ENCODE measurements at places on chromosomes 6 and 20.

DNA sequence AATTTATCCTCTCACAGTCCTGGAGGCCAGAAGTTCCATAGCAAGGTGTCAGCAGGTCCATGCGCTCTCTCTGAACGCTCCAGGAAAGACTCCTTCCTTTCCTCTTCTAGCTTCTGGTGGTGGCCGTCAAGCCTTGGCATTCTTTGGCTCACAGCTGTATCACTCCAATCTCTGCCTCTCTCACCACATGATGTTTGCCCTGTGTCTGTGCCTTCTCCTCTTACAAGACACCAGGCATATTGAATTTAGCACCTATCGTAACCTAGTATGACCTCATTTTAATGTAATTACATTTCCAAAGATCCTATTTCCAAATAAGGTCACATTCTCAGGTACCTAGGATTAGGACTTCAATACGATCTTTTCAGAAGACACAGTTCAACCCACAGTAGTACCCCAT, 428.5 kb downstream of the CD83 start:
- DNase-seq: no peak

DNA sequence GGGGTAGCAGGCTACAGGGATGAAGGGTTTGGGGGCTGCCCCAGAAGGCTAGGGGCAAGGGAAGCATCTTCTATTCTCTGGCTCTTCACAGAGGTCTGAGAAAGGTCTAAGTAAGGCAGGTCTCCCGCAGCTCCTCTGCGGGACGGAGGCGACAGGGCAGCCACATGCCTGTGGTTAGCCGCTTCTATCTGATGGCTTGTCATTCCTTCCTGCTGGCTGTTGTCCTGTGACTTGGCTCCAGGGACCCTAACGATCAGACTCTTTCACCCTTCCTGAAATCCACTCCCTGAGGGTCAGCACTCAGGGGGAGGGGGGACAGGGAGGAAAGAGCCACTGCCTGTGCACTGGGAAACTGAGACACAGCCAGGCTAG, 673 bp downstream of the CST7 start:
- no peak for DNase-seq

GRCh38 chr6:50905297-50905696, 86.6 kb downstream of the TFAP2B start:
- no peak for DNase-seq

DNA sequence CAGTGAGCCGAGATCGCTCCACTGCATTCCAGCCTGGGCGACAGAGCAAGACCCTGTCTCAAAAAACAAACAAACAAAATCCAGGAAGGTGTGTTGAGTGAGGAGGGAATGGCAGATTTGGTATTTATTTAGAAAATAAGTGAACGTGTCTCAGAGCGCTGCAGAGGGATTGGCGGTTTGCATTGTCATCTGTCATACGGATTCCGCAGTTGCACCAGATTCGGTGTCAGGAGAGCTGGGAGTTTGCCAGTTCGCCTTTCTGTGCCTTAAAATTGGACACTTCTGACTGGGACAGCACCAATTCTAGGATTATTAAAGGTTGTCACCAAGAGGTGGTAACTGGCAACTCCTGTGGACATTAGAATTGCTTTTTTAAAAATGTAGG, 912 bp downstream of the SNRNP48 start:
- DNase-seq: no peak

- no peak for DNase-seq
Observed at GRCh38 chr6:6604566-6604965, 16.0 kb downstream of the LY86 start.

DNA sequence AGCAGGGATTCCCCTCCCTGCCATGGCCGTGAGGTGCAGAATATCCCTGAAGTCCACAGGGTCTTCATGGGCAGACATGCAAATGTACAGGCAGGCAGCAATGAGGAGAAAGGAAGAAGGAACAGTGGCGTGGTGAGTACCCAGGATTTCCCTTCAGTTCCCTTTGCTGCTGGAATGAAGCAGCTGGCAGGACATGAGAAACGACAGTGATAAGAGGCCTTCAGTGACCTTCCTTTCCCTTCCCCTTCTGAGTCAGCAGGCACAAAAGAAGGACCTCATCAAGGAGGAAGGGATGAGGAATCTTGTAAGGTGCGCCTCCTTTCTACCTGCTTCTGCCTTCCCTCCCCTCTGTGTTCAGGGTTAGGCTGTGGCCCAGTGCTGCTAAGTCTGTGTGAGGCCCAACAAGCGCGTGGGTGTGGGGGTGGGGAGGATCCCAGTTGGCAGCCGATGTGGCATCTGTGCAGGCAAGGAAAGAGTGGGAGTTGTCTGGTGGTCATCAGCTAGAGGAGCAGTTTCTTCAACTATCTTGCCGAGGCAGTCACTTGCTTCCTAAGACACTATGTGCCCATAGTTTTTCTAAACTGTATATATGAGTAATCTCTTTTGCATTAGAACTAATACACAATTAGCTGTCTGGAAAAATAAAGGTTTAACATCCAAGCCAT, 29.5 kb upstream of the FBXO9 start:
- DNase-seq: no peak

- DNase-seq: no peak
Observed at GRCh38 chr20:51856432-51856831, 54.1 kb upstream of the SALL4 start.

DNA sequence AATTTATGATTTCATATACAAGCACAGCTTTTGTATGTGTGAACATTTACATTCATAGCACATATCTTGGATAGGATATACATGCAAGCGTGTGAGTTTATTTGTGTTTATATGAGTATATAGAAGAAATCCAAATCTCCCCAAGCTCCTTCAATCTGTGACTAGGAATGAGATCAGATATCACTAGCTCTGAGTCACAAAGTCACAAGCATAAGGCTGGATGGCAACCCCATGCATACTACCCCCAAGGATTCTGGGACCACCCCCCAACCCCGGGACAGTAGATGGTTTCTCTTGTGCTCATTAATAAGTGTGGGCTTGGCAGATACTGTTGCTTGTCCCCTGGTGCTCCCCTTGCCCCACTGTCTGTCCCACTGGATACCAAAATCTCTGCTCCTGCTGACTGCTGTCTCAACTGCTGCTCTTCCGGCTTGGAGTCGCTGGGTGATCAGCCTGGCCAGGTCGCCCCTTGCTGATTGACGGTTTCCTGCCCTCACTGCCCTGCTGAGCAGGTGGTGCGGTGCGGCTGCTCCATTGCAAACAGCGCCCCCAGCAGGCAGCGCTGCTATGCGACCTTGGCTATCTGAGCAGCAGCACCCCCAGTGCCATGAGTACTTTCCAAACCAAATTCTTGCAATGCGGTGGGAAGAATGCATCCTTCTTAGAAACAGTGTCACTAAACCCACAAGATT, 279.4 kb downstream of the CD83 start:
- peak; percentile 59 for DNase-seq

- no peak for DNase-seq
Observed at GRCh38 chr6:114344246-114344970, 1.6 kb upstream of the HS3ST5 start.

GRCh38 chr6:106731144-106731842, 101.9 kb downstream of the QRSL1 start:
- DNase-seq: no peak

- peak; percentile 40 for DNase-seq
Observed at GRCh38 chr6:127496471-127496870, 22.7 kb downstream of the MTCL3 start.

GRCh38 chr6:157937916-157938315, 43.7 kb upstream of the SYNJ2 start:
- DNase-seq: no peak

DNA sequence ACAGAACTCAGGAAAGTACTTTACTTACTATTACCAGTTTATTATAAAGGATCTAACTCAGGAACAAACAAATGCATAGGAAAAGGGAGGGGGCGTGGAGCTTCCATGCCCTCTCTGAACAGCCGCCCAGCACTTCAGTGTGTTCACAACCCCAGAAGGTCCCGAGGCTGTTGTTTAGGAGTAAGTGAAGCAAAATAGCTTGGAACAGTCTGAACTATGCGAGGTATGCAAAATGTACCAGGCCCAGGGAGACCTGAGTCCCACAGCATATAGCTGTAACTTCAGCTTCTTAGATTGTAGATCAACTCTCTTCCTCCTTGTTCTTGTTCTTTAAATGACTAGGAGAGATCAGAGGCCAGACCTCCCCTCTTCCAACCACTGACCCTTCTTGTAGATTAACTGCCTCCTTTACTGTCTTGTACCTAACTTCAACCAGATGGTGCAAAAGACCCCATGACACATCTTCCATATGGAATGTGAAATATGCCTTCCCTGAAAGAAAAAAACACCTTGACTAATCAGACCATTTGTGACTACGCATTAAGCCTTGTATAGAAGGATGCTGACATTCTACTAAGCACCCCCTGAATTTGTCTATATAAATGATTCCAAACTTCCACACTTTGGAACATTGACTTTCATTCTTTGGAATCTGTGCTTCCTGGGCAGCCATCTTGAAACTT, 98.8 kb upstream of the SNX9 start:
- no peak for DNase-seq

DNA sequence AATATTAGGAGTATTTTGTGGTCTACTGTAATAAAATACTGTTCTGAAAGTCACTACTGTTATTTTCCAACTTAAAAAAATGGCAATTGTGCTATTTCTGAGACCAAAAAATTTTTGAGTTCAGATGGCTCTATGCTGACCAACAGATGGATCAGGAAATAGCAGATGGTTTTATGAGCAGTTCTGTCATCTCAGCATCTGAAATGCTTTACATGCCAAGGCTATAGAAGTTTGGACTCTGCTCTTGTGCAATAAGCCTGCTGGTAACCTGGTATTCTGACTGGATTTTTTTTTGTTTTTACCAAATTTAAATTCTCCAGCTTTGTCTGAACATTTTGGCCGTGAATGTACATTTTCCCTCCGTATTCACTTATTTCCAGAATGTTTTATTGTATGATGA, 1127.5 kb downstream of the GRIK2 start:
- no peak for DNase-seq

DNA sequence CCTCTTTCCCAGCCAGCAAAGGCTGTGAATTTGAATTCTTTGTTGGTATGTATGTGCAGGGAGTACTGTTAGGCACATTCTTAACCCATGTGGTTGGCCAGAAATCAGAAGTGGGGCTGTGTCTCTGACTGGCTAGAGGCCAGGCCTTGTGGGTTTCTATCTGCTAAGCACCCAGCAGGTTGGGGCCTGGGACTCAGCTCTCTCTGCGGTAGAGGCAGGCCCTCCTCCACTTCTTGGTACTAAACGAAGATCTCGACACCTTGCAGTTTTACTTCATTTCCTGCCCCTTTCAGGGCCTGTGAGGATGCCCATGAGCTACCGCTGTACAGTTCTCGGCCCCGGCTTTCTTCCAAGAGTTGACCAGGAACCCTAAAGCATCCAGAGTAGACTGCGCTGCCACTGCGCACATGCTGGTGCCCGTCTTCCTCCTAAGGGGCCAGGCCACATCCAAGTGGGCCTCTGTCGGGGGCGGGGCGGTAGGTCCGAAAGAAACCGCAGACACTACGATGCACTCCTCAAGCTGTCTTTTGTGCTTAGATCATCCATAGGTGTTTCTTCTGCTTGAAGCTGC, 51.1 kb downstream of the TCP11 start:
- peak; percentile 67 for DNase-seq

DNA sequence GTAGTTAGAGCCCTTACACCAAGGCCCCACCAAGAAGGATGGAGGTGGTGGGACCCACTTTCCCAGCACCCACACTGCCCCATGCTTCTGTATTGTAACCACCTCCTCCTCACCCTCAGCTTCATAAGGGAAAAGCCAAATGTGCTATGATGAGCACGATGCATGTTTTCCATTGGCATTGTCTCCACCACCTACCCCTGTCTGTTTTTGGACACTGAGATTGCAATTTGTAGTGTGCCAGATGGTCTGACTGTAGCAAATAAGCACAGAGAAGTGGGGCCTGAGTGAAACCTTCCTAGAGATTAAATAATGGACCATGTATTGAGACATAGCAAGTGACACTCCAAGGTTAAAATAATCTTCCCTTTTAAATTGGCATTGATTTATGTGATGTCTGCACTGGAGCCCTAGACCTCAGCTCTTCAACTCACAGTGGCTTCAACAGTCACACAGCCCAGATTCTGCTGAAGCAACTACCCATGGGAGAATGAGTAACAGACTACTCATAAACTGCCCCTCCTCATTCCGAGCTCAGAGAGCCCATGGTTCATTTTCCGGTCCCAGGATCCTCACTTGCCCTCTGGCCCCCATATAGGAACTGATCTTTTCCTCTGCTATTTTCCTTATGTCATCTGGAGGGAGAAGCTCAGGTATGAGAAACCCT, 177.9 kb downstream of the COL9A1 start:
- peak; percentile 88 for DNase-seq

DNA sequence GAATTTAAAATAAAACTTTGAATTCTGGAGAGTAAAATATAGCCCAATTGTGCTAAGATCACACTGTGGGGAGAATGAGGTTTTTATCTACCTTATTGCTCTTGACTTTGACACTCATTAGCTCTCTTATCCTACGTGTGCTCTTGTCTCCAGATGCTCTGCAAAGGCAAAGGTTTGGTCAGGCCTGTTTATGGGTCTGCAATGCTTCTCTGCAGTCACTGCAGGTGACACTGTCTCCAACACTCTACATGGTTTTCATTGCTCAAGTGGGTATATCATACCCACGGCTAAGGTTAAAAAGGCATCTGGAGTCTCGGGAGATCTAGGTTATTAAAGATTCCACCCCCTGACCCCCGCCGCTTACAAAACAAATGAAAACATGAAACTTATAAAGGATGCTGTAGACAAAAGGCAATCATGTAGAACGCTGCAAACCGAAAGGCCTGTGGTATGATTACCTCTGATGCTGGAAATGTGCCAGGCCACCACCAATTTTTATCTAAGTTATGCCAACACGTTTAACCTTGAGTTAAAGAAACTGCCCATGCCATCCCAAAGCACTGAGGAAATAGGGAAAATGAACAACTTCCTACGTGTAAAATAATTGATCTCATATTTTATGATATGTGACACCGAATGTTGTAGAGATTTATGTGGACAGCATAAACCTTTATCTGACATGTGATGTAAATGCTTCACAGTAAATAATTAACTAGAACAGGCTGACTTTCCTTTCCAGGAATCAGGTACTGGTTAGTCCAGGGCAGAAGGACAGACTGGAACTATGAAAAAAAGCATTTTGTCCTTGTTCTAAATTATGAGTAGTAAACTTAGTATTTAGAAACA, 238.2 kb upstream of the NOX3 start:
- no peak for DNase-seq

- DNase-seq: no peak
Observed at GRCh38 chr6:8570256-8570920, 135.0 kb upstream of the SLC35B3 start.

- peak; percentile 9 for DNase-seq
Observed at GRCh38 chr20:37850724-37851355, 52.1 kb upstream of the VSTM2L start.

Data from foreskin fibroblast (primary cell).